ENCODE measurements at places on chromosomes 16 and 17.

- no peak for DNase-seq
Observed at GRCh38 chr16:1968146-1968953, 1.7 kb downstream of the RNF151 start.

- no peak for DNase-seq
Observed at GRCh38 chr16:17346621-17347569, 123.9 kb downstream of the XYLT1 start.

DNA sequence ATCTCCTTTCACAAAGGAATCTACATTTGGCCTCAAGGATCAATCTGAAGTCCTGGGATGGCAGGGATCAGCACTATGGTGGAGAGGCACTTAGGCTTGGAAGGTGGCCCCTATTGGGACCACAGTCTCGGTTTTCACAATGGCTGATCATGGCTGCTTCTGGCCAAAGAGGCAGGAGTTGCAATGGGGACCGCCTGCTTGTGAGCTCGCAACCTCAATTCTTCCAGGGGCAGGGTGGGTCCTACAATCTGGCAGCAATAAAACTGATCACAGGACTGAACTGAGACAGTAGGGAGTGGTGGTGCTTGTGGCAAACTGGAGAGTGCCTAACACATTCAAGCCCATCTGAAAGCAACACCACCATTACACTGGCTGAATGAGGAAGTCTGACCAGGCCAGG, 83.1 kb downstream of the NETO2 start:
- DNase-seq = no peak

DNA sequence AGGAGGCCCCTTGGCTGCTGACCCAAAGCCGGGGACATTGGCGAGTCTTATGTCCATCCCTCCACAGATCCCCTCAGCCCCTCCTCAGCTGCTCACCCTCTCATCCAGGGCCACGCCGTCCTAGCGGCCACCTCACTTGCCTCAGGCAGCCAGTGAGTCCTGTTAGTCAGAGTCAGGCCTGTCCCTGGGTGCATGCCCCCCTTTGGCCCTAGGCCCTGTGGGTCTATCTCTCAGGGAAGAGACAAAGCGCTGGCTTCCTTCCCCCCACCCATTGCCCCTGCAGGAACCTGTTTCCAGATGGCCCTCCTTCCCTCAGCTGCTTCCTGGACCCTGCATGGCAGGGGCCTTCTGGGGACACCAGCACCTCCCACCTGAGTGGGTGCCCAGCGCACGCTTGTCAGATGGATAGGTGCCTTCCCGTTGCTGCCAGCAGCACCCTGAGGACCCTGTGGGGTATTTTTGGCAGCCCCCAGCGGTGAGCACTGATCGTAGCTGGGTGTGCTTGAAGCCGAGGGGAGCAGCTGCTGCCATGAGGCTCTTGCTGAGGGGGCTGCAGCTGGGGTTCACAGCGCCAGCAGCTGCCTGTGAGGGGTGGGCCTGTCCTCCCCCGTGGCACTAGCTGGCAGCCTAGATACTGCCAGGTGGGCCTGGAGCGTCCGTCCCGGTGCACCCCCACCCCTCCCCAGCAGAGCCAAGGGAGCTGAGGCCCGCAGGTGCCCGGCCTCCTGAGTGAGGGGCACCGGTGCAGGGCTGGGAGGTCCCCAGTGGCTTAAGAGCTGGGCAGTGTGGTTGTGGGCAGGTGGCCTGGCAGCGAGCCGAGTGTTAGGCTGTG, 8.4 kb downstream of the DBNDD1 start:
- DNase-seq = no peak

GRCh38 chr16:56369202-56369601, 56.1 kb downstream of the AMFR start:
- no peak for DNase-seq

GRCh38 chr17:4717791-4718190, 7.4 kb downstream of the ARRB2 start:
- peak; percentile 25 for DNase-seq

- DNase-seq = no peak
Observed at GRCh38 chr16:4018391-4018790, 97.9 kb downstream of the ADCY9 start.

- no peak for DNase-seq
Observed at GRCh38 chr17:20294120-20294519, 173.2 kb downstream of the LGALS9B start.

DNA sequence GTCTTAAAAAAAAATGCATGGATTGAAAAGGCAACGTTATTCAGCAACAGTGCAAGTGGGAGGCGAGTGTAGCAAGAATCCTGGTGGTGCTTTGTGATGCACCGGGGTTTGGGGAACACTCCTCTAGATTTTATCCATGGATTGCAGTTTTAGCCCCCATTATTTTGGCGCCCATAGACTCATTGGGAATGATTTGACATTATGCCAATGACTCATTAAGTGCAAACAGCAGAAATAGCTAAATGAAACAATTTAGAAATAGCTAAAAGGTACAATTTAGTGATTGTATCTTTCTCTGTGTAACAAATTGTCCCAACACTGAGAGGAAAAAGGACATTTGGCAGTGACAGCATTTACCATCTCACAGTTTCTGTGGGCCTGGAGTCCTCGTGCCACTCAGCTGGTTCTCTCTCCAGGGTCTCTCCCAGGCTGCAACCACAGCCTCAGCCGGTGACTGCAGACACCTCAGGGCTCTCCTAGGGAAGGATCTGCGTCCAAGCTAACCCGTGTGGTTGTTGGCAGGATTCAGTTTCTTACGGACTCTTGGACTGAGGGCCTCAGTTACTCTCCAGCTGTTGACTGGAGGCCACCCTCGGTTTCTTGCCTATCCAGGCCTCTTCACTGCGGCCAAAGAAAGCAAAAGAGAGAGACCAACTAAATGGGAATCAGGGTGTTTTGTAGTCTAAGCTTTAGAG, 398.7 kb downstream of the SNX29 start:
- DNase-seq = no peak

DNA sequence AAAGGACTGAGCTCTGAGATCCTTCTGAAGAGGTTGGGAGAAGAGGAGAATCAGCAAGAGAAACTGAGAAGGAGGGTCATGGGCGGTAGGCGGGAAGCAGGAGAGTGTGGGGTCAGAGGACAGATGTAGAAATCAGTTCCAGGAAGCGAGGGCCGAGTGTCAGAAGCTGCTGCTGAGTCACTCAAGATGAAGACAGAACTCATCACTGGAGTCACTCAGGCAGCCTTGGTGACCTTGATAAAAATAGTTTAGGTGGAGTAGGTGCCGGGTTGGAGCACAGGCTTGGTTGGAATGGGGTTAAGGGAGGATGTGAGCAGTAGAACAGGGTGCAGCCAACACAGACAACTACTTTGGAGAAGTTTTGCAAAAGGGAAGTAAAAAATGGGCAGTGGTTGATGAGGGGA, 6.1 kb upstream of the ITGAM start:
- DNase-seq = peak; percentile 89

DNA sequence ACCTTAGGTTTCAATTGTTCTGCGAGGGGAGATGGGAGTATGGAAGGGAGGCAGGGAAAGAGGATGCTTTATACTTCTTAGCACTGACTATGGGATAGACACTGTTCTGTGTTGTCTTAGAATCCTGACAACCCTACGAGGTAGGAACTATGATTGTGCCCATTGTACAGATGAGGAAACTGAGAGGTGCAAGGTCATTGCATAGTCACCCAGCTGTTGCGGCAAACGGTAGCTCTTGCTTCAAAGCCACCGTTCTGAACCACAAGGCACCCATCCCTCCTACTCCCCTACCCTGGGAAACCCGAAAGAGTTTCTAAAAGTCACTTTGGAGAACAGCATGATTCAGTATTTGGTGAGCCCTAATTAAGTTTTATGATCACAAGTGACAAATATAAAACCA, 7.5 kb downstream of the CCDC40 start:
- DNase-seq = no peak

DNA sequence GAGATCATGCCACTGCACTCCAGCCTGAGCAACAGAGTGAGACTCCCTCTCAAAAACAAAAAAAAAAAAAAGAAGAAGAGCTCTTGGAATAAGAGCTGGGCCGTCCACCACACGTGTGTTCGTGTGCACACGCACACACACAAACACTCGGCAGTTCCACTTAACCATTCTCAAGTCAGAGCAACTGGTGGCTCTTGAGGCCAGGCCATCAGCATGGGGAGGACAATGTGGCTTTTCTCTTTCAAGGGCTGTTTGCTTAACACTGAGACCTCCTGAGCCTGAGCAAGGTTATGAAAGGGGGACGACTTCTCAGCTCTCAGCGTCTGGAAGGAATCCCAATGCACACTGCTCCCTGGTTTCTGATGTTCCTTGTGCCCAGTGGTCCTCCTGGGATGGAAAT, 444.9 kb downstream of the SOX9 start:
- no peak for DNase-seq

- no peak for DNase-seq
Observed at GRCh38 chr17:57424777-57425188, 168.5 kb downstream of the MSI2 start.

GRCh38 chr17:19319771-19320505, 42.6 kb downstream of the B9D1 start:
- DNase-seq = no peak

DNA sequence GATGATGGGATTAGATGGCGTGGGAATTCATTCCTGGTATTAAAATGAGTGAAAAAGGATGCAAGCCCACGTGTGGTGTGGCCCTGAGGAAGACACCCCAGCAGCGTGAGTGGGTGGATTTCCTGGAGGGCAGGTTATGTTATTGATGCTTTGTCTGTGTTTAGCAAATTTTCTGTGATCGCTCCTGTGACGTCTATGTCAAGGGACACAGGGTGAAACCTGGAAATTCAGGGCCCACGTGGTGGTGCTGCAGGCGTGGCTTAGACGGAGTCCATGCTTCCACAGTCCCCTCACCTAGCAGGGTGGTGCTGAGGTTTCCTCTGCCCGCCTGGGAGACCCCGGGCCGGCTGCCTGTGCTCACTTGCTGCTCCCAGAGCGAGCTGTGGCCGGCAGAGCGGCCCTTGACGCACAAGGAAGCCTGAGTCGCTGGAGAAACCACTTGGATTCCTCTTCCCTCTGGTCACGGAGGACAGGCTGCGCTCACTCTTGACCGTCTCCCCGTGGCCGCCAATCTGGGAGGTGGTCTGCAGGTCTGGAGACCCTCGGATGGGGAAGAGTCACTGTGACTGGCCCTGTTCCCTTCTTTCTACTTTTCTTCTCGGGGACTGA, 23.4 kb downstream of the BAIAP2 start:
- no peak for DNase-seq

DNA sequence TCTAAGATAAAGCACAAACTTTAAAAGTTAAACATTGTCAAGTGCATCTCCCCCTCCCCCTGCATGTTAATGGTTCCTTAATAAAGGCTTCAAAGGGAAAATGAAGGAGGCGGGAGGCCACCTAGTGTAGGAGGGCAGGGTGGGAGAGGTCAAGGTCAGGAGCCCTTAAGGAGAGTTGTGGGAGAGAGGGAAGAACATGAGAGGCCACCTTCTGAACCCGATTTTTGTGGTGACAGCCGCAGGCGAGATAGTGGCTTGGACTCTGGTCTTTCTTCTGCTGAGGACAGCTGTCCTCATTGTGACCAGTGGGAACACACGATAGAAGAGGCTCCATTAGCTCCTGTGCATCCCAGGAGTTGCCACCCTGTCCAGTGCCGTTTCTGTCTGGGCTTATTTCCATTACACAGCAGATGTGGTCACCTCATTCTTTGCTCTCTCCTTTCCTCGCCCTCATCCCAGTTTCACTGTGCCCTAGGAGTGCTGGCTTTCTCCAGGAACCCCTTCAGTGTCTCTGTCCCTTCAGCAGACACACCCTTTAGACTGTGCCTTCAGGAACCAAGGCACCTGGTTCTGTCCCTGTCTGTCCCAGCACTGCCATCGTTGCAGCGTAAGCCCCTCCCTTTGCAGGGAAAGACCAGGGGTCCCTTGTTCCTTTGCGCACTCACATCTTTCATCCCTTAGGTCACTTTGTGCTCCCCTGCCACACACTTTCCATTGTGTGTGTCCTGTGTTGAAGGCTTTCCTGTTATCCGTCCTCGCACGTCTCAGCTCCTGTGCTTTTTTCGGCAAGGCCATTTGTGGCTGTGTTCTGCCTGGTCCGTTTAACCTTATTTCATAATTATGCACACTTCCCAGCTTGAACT, 7.5 kb downstream of the SEC14L1 start:
- no peak for DNase-seq

DNA sequence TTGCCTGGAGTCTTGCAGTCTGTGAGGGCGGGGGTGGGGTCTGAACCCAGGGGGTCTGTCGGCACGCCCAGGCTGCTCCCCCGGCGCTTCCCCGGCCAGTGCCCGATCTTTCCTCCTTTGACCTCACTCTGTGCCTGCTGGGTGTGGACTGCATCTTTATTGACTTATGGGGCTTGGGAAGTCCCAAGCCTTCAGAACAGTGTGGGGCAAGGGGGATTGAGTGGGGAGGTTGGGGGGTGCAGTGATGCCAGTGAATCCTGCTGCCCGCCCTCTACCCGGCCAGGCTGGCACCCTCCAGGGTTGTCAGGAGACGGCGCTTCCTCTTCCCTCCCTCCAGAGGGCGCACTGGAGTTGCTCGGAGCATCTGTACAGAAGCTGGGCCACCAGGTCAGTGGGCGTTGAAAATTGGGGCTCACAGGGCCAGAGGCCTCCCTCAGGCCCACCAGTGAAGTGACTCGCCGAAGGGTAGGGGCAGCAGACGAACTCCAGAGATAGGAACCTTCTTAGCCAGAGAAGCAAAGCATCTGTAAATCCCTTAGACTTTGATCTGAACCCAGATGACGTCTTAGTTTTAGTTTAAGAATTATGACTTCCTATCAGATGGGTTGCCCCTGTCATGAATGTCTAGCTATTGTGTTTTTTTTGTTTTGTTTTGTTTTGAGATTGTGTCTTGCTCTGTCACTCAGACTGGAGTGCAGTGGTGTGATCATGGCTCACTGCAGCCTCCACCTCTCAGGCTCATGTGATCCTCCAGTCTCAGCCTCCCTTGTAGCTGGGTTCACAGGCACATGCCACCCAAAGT, 184.8 kb upstream of the CIBAR2 start:
- DNase-seq = peak; percentile 56

DNA sequence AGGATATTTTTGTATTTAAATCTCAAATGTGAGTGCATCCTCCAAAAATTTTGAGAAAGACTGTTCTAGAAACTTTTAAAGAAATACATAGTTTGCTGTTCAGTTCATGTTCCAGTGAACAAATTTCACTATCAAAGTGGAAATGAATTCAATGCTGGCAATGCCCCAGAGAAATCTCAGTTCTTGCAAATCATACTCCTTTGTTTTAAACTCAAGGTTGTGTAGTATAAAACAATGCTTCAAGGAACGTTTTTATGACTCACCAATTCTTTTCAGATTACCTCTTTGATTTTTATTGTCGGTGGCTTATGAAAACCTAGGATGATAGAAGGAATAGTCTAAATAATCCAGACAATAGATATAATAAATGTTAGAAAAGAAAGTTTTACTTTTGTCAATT, 17.6 kb downstream of the LPCAT2 start:
- no peak for DNase-seq

Data from HL-60 (cell line).